GM20000 (cell line): ENCODE measurements at places on chromosomes 12 and 14.

DNA sequence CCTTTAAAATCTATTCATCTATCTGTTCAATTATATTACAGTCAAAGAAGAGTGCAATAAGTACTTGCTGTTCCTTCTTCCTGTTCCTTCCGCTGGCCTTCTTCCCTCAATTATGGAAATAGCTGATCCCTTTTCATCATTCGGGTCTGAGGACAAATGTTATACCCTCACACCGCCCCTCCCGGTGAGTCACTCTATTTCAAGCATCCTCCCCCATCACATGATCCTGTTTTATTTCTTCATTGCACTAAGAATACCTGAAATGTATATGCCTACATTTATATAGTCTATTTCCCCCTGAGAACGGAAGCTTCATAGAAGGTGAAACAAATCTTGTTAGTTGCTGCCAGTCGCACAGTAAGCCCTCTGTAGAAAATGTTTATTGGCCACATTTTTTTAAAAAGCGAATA, 2.5 kb downstream of the SLC38A1 start:
- DNase-seq, result no peak

GRCh38 chr12:10941916-10942607, 3.0 kb upstream of the TAS2R14 start:
- no peak for DNase-seq

DNA sequence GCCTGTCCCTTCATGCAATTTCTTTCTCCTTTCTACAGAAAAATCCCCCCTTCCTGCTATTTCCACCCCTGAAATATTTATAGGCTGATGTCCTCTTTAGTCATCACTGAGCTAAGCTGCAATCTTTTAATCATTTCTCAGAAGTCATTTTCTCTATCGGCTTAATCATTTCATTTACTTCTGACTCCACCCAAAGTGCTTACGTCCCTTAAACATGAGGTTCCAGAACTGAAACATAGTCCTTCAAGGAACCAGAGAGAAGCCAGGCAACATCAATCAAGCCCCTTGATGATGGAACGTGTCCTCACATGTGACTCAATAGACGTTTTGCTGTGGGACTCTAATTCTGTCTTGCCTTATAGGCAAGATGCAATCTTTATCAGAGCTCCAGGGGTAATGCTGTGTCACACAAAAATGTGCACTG, 148.7 kb upstream of the KRR1 start:
- DNase-seq, result no peak

GRCh38 chr12:24996820-24997219, 47.9 kb upstream of the BCAT1 start:
- no peak for DNase-seq

DNA sequence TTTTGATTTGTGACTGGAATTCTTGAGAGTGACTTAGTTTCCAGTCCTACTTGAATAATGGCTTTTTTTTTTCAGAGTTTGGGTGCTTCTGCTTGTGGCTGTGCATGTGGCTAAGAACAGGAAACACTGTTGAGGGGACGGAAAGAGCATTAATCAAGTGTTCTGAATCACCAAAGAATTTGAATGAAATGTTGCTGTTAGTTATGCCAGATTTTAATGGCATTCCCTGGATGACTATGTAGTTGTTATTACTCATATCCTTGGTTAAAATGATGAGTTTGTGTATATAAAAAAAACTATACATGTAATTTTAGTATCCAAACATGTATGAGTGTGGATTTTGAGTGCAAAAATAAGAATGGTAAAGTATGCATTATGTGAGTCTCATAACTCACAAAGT, 347.9 kb downstream of the BCAT1 start:
- DNase-seq, result no peak

DNA sequence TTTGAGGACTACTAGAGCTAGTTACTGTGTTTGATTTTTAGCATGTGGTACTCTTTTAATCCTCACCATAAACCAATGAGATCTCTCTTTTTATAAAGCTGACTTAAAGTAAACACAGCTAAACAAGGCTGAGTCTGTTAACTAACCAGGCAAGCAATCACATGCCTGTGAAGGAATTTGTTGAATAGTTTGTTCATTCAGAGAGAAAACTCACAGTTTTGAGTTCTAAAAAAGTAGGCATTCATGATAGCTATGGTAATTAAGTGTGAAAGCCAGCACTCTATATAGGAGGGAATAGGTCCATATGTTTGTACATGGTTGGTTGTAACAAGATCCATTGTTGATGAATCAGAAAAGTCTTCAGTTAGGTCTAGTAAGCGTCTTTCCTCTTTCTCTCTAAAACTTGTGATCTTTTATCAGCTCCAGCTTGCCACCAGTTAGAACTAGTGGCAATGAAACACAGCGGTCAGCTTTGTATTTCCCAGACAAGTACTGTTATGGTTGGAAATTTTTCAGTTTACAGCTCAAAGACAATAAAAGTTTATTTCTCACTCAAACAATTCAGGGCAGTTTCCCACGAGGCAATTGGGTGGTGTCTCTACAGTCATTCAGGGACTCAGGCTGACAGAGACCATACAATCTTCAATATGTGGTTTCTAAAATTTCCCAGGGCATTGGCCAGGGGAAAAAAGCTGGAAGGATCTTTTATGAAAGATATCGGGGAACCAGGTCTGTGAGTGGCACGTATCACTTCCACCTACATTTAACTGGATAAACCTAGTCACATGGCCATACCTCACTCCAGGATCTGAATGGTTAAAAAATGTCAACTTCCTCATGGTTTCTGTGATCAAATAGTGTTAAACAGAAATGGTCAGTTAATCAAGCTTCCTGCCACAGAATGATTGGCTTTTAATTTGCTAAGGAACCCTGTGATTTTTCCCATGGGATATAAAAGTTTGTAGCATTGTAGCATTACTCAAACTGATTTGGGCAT, 203.1 kb downstream of the KIF21A start:
- no peak for DNase-seq

GRCh38 chr12:42346403-42347002, 20.5 kb downstream of the PPHLN1 start:
- no peak for DNase-seq

DNA sequence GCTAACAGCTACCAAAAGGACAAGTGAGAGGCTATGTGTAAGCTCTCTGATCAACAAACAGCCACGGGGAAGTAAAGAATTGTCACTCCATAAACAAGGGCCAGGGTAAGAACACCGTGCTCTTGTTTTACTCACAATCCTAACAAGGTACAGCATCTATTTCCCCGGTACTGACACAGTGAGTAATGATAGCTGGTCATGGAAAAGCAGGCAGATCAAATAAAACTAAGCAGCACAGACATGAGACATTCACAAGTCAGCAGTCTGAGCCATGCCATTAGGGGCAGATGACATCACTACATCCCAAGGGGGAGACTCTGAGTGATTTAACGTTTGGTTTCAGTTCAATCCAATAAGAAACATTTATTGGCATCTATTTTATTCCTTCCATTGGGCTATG, 54.4 kb downstream of the ARL6IP4 start:
- DNase-seq, result no peak

GRCh38 chr12:32493282-32493681, 93.9 kb downstream of the FGD4 start:
- no peak for DNase-seq

GRCh38 chr14:100408350-100409002, 85.3 kb downstream of the SLC25A47 start:
- no peak for DNase-seq

- no peak for DNase-seq
Observed at GRCh38 chr12:131030472-131031328, 77.0 kb downstream of the ADGRD1 start.

DNA sequence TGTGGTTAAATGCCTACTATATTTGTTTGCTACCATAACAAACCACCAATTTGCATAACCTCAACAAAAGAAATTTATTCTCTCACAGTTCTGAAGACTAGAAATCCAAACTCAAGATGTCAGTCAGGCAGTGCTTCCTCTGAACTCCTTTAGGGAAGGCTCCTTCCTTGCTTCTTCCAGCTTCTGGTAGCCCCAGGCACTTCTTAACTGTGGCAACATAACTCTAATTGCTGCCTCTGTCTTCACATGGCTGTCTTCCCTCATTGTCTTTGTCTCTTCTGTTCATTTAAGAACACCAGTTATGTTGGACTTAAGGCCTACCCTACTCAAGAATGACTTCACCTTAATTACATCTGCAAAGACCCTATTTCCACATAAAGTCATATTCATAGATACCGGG, 206.9 kb downstream of the SYT1 start:
- no peak for DNase-seq

DNA sequence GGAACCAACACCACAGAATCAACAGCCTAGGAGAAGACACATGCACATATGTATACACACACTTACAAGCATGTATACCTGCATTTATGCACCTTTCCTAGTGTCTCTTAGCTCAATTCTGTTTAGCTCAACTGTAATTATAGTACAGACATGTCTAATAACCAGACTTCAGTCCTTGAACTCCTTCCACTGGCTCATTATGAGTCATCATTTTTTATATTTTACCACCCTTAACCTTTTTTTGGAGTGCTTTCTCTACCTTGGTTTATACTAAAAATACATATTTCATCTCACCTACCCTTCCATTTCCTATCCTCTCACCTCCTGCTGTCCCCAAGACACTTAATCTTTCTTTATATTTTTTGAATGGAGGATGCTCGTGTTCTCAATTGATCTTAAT, 110.4 kb downstream of the ARID2 start:
- no peak for DNase-seq
